ENCODE measurements at places on chromosomes 11 and 22.

DNA sequence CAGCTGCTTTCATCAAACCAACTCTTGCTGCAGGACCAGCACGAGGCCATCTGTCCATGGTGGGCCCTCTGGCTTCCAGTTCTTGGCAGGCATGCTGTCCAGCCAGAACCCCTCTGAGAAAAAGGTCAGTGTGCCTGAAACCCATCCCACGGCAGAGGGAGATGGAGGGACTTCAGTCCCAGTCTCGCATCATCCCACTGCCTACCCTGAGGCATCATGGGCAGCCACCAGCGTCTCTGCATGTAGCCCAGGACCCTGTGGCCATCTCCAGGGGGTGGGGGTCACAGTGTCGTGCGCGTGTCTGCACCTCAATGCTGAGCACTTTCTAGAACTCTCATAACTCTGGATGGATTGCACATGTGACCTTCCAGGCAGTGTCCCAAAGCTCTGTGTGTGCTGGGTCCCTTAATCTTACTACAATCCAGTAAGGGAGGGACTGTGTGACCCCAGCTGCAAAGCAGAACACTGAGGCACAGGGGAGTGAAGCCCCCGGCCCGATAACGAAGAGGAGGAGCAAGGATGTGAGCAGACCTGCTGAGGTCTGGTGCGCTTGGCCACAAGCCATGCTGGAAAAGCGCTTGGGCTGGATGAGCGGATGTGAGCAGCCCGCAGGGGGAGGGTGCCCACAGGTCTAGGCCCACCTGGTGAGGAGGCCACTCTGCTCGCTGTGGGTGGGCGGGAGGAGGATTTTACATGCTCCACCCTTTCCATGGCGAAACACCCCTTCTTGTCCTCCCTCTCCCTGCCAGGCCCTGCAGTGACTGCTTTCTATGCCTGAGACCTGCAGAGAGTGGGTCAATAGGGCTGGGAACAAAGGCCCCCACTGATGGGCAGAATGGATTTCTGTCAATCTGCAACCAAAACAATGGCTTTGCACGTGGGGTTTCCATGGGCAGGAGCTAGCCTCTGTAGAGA lies 1401.0 kb downstream of the BRD1 start:
- no peak for DNase-seq

DNA sequence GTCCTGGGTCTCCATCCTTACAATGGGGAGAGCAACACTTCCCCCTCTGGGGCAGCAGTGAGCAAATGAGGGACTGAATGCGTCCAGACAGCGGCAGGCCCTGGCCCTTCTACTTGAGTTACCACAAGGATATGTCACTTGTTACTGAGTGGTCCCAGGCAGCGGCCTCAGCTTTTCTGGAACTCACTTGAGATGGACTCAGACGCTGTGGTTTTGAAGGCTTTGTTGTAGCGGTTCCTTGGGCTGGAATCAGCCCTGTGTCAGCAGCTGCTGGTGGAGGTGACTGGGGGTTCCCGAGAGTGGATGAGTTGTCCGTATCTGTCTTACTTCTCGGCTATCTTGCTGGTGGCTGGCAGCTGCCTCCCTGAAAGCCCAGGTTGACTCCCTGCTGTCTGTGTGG lies 77.0 kb downstream of the MICAL2 start:
- no peak for DNase-seq

GRCh38 chr22:43993072-43993760 lies 30.9 kb upstream of the PARVB start:
- peak; percentile 61 for DNase-seq

GRCh38 chr22:27420817-27421361 lies 380.7 kb downstream of the MN1 start:
- DNase-seq = no peak

DNA sequence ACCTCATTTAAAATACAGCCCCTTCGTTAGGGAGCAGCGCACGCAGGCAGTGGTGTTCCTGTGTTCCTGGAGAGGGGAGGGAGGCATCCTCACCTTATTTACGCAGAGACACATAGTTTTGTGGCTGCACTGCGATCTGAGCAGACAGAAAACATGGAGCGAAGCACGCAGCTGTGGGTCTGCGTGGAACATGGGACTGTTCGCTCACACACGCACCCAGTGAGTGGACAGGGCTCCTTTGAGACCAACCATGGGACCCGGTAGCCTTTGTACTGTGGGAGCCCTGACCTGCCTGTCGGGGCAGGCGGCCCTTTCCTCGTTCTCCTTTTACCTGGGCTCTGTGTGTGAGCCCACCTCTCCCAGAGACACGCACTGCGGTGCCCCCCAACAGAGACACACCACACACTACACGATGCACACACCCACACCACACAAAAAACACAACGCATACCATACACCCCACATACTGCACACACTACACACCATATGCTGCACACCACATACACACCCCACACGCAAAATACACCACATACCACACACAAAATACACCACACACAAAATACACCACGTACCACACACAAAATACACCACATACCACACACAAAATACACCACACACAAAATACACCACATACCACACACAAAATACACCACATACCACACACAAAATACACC lies 1245.7 kb downstream of the BRD1 start:
- no peak for DNase-seq

DNA sequence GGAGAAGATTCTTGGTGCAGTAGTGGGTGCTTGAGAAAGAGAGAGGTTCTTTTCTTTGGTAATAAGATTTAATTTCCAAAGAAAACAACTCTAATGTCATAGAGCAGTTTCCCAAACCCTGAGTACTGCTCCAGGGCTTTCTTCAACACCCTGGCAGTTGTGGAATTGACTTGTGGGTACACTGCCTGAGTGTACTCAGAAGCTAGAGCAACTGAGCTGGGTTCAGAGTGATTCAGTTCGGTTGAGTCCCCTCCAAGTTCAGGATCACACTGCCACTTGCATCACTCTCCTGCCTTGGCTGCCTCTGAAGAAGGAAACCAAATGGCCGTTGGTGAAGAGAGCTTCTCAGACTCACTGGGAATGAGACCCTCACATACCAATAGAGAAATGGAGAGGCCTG lies 5.3 kb downstream of the DMC1 start:
- DNase-seq = no peak

- no peak for DNase-seq
Observed at GRCh38 chr11:57972013-57972367, 51.7 kb upstream of the OR9Q1 start.

DNA sequence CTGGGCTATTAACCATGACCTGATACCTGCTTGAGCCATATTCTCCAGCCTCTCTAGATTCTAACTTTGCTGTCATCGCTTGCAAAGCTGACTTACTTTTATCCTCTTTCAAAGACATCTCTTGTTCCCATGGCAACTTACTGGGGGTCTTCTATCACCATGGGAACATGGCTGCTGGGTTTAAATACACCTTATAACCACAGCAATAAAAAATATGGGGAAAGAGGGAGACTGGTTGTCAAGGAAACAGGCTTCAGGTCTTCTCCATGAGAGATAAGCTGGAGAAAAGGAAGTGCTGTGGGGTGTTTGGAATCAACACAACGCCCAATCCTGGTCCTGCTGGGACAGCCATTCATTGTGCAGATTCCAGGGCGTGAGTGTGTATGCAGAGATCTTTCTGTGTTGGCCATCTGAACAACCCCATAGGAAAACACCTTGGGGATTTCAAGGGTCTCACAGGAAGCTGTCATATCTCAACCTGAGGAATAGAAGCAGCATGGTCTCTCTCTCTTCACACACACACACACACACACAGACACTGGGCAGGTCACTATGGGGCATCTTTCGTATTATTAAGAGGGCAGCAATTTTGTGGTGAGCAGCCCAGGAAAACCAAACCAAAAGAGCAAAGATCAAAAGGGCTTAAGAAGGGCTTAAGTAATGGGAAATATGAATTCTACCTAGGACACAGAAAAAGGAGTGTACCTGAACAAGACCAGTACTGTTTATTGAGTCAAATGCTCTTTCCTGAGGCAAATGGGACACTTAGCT lies 344.7 kb upstream of the NCAM1 start:
- no peak for DNase-seq

GRCh38 chr22:43992331-43992821 lies 31.7 kb upstream of the PARVB start:
- DNase-seq = no peak

DNA sequence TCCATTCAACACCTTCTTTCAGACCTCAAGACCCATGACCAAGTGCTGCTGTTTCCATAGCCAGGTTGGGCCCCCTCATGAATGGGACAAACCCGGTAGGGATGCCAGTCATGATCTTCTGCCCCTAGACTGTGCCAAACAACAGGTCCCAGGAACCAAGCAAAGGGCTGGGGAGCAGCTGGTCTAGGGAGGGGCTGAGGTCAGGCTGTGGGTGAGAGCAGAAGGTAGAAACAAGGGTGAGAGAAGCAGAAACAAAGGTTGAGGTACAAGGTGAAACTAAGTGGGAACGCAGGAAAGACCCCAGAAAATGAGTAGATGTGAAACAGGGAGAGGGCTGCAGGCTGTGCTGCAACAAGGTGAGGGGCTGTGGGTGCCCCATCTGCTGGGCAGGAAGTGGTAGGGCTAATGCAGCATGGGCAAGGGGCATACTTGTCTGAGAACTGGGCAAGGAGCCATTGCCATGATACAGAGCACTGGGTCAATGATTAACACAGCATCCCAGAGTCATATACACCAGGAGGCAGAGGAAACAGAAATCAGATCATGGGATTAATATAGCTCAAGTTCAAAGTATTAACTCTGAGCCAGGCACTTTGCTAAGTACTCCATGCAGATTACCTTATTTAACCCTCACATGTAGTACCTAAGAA lies 45.9 kb downstream of the SLC1A2 start:
- DNase-seq = no peak

DNA sequence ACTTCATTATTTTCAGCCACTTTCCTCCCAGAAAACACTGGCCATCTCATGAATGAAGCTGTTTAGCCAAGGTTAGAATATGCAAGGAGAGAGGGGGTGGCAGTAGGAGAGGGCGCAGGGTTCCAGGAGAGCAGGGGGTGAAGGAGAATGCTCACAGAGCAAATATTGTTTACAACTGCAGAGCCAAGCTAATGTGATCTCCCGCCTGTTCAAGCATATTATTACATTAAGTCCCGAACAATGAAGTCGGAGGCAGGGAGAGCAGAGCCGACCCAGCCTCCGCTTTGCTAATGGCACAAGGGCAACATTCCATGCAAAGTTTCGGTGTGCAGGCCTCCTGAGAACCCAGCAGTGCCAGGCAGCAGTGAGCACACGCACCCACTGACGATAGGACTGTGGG lies 80.1 kb downstream of the MICAL3 start:
- DNase-seq = no peak

DNA sequence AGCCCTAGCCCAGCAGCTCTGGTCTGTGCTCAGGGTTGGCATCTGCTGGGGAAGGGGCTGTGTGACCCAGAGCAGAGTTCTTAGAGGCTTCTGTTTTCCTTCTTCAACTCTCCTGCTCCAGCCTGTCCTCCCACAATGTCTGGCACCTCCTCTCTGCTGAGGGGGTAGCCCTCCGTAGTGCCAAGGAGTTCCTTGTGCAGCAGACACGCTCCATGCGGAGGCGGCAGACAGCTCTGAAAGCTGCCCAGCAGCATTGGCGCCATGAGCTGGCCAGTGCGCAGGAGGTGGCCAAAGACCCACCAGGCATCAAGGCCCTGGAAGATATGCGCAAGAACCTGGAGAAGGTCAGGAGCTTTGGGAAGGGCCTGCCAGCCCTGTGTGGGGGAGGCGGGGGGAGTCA lies 69.3 kb downstream of the CEP164 start:
- no peak for DNase-seq

- DNase-seq = no peak
Observed at GRCh38 chr11:44493930-44494329, 71.5 kb upstream of the CD82 start.

DNA sequence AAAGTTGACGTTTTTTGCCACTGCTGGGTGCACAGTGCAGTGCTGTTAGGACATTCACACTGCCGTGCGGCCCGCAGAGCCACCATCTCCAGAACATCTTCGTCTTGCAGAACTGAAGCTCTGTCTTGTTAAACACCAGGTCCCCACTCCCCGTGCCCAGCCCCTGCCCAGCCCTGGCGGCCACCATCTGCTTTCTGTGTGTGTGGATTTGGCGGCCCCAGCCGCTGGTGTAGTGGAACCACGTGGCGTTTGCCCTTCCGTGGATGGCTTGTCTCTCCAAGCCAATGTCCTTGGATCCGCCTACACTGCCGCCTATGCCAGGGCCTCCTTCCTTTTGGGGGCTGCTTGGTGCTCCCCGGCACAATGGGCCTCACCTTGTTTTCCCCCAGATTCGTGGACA lies 8.2 kb upstream of the MUC5AC start:
- no peak for DNase-seq

DNA sequence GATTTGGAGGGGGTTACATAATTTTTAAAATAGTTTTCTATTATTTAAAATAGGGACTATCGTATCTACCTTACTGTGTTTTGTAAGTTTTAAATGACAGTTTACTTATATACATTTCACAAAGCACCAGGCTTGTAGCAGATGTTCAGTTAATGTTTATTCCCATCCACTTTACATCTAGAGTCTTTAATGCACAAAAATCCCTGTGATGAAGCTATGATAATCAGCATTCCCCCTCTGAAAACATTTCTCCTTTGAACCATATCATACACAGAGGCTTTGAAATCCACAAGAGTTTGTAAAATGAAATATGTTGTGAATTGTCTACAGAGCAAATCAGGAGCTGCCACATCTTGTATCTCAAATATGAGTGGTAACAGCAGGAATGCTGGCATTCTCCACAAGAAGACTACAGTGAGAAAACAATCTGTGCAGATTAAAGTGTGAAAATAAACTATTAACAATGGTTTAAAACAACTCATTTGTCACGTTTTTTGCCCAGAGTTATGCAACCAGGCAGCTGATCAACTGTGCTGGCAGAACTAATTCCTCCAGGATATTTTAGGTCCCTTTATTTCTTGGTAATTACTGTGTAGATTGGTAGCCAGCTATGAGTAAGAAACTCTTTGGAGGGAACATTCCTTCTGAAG lies 699.1 kb upstream of the ARHGAP42 start:
- no peak for DNase-seq

- peak; percentile 66 for DNase-seq
Observed at GRCh38 chr11:61756452-61757212, 4.2 kb downstream of the MYRF start.

DNA sequence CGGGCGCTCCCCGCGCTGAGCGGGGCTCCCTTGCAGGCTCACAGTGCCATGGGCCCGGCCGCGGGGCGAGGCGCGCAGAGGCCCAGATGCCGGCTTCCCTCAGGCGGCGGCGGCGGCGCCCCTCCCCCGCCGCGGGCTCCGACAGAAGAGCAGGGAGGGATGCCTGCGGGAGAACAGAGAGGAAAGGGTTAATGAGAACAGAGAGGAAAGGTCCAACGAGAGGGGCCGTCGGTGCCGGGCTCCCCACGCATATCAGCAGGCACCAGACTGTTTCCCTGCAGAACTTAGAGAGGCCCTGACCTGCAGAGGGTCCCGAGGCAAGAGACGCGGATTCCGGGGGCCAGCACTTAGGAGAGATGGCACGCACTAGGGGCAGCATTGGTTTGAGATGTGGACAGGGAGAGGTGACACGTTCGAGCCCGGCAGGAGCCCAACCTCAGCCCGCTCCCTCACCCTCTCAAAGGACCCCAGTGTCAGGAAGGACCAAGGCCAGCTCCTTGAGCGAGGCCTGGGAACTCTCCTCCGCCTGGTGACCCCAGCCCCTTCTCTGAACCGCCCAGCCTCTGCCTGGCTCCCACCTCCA lies 9.1 kb downstream of the NRXN2 start:
- no peak for DNase-seq
